NCI-H1105 treated with DMSO at 0.1 percent for 48 hours (cell line): ENCODE measurements at places on chromosomes 7 and 10.

- no peak for DNase-seq
These were observed 23.0 kb upstream of the CDHR3 start for GRCh38 chr7:105940109-105940508.

DNA sequence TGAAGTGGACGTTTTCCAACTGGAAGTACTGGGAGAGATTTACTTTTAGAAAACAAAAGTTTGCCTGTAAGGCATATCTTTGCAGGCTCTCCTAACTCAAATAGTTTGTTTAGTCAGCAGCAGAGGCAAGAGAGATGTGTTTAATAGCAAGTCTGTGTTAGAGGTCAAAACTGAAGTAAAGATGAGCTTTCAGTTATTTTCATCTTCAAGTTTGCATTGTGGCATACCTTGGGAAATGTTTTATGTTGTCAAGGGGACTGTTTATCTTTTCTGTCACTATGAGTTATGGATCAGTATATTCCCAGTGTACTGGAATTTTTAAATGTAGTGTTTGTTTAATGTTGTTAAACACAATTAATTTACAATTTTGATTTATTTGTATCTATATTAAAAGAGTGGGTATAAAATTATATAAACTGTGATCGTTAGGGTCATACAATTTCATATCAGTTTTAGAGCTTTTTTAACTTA lies 169.7 kb upstream of the PPP1R3A start:
- no peak for DNase-seq

DNA sequence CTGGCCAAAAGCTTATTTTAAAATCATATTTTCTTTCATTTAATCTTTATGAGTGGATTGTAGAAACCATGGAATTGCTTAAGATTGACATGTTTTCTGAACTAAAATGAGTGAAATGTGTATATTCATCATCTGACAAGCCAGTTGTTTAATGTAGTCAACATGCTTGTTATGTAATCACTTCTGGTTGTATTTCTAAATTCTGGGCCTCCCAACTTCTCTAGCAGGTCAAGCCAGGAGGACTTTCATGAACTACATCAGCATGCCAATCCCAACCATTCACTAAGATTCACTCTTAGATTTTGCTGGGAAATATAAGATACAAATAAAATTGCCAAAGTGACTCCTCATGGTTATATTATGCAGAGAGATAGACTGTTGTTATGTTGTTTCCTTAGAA lies 21.1 kb upstream of the MAP3K8 start:
- no peak for DNase-seq

GRCh38 chr7:126426652-126427051 lies 826.1 kb downstream of the GRM8 start:
- no peak for DNase-seq
